Astrocyte (in vitro differentiated cells and primary cell): ENCODE measurements at places on chromosomes 3 and 15. TPM values are rescaled to one million over a fixed set of nuclear protein-coding genes. Genes with fewer than 3 reads are reported as not detected.

GRCh38 chr15:58490086-58490887 is 58.5 kb downstream of the LIPC start:
- DNase-seq, result no peak
- H3K27ac ChIP-seq, result no peak overlapping the region
- H3K4me1 ChIP-seq, result no peaks in the 10 kb centered on the region

DNA sequence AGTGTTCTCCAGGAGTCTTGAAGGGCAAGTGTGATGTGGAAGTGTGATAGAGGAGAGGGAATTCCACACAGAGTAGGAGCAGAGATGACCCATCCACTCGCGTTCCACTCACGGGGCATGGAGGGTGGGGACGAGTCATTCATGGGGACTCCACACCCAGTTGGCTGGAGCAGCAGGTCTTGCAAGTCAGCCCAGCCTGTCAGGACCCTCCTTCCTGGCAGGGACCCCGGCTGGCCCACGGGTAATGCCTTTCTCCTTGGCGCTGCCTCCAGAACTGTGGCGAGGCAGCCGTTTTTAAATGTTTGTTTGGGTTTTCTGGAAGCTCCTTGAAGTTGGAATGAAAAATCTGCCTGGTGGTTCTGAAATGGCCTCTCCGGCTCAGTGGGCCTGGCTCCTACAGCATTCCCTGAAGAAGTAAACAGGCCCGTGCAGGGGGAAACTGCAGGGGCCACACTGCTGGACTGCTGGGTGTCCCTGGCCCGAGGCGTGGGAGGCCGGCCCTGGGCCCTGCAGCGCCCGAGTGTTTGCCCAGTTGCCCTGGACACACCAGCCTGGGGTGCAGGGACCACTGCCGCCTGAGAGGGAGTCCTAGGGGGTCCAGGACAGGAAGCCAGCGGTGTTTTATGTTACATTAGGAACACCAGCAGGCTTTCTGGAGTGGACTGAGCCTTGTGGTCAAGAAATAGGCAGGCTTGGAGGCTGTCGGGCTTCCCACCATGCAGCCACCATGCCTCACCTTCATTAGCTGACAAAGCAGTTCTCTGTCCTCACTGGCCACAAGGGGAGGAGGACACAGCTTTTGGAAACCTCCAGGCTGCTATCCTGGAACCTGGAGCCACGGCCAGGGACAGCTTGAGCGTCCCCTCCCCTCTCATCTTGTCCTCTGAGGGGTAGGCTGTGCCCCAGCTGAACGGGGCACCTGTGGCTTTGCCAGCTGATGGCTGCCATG is 61.3 kb downstream of the CEMIP start:
- H3K4me3 ChIP-seq, result no peak overlapping the region
- peaks cover 6% of the 10 kb centered on the region for H3K27me3 ChIP-seq
- DNase-seq, result no peak
- no peaks in the 10 kb centered on the region for H3K36me3 ChIP-seq
- H3K27ac ChIP-seq, result no peak overlapping the region

- H3K27ac ChIP-seq, result no peak overlapping the region
- H3K36me3 ChIP-seq, result no peaks in the 10 kb centered on the region
- no peak for DNase-seq
- H3K4me3 ChIP-seq, result no peak overlapping the region
Measured at GRCh38 chr3:12395349-12396012, 88.8 kb upstream of the TSEN2 start.

DNA sequence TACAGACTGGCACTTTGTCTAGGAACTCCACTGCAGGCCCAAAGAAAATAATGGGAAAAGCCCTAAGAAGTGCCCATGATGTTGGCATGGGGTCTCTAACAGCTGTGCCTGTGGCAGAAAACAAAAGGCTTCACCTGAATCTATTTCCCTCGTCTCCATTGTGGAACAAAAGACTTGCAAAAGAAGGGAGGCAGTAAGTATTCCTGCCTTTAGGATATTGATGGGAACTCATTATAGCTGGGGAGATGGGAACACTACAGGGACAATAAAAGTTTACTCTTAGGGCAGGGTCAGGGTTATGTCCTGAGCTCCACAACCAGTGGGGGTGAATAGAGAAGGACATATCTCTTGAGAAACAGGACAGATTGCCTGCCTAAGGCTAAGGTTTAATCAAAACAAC is 930.6 kb upstream of the EPHA6 start:
- no peaks in the 10 kb centered on the region for H3K36me3 ChIP-seq
- no peak overlapping the region for H3K27ac ChIP-seq
- H3K27me3 ChIP-seq, result no peaks in the 10 kb centered on the region
- no peak for DNase-seq
- no peak overlapping the region for H3K4me3 ChIP-seq

DNA sequence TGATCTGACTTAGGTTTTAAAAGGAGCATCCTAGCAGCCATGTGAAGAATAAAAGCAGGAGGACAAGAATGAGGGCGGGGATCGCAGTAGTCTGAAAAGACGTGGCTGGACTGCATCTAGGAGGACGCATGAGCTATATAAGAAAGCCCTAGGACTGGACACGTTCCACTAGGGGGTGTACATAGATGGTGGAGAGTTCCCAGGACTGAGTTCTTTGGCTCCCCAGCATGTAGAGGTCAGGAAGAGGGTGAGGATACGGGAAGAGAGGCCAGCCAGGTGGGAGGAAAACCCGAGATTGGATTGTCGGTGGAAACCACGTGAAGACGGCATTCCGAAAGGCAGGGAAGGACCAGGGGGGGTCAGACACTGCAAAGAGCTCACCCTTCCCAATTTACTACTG is 64.2 kb upstream of the CFAP161 start:
- no peak overlapping the region for H3K4me3 ChIP-seq
- H3K36me3 ChIP-seq, result no peaks in the 10 kb centered on the region
- H3K4me1 ChIP-seq, result peaks cover 4% of the 10 kb centered on the region
- no peak overlapping the region for H3K27ac ChIP-seq
- DNase-seq, result no peak

GRCh38 chr3:104731074-104731473 is 635.6 kb upstream of the ALCAM start:
- no peaks in the 10 kb centered on the region for H3K4me1 ChIP-seq
- no peak for DNase-seq
- no peak overlapping the region for H3K27ac ChIP-seq
- H3K4me3 ChIP-seq, result no peak overlapping the region
- no peaks in the 10 kb centered on the region for H3K36me3 ChIP-seq
- no peaks in the 10 kb centered on the region for H3K27me3 ChIP-seq

DNA sequence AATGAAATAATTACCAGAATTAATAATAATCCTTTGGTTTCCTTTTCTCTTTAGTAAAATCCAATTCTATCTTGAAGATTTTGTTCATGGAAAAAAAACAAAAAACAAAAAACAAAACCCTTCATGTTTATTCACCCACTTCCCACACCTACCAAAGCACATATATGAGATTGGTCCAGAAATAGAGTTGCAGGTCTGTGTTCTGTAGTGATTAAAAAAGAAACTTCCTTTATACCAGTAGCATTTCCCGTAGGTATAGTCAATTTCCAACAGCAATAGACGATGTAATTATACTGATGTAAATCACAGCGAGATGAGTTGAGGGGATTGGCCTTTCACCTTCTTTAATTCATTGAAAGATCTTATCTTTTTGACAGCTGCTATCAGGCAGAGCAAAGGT is 194.6 kb downstream of the SOX2 start:
- peaks cover 3% of the 10 kb centered on the region for H3K4me1 ChIP-seq
- no peak overlapping the region for H3K4me3 ChIP-seq
- H3K27me3 ChIP-seq, result no peaks in the 10 kb centered on the region
- H3K36me3 ChIP-seq, result no peaks in the 10 kb centered on the region
- no peak for DNase-seq

- peaks cover 60% of the 10 kb centered on the region for H3K4me1 ChIP-seq
- no peaks in the 10 kb centered on the region for H3K27me3 ChIP-seq
- H3K4me3 ChIP-seq, result no peak overlapping the region
- no peak for DNase-seq
Measured at GRCh38 chr3:66427951-66428474, 72.8 kb downstream of the LRIG1 start.

GRCh38 chr15:39640665-39641064 is 59.8 kb downstream of the THBS1 start:
- peaks cover 17% of the 10 kb centered on the region for H3K4me1 ChIP-seq
- DNase-seq, result no peak
- H3K27me3 ChIP-seq, result no peaks in the 10 kb centered on the region
- no peaks in the 10 kb centered on the region for H3K36me3 ChIP-seq

GRCh38 chr3:150826466-150827282 is 63.7 kb upstream of the SIAH2 start:
- H3K4me3 ChIP-seq, result no peak overlapping the region
- no peak overlapping the region for H3K27ac ChIP-seq
- H3K4me1 ChIP-seq, result no peaks in the 10 kb centered on the region
- no peaks in the 10 kb centered on the region for H3K36me3 ChIP-seq
- DNase-seq, result no peak
- peaks cover 6% of the 10 kb centered on the region for H3K27me3 ChIP-seq

DNA sequence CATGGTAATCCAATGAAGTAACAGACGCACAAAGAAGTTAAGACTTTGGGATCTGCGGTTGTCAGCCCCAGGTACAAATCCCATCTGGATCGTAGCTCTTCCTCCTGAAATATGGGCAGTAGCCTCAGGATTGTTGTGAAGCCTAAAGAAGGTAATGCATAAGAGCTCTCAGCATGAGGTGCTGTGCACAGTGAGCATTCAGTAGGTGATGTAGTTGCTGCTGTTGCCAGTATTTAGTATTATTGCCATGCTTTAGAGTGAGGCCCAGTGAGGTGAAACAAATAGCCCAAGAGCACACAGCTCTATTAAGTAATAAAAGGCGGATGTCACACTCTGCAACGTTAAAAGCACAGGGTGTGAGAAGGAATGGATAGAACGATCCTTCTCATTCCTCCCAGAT is 225.7 kb downstream of the GABRG3 start:
- no peak for DNase-seq
- no peaks in the 10 kb centered on the region for H3K27me3 ChIP-seq
- no peak overlapping the region for H3K4me3 ChIP-seq
- no peak overlapping the region for H3K27ac ChIP-seq
- no peaks in the 10 kb centered on the region for H3K36me3 ChIP-seq

- DNase-seq, result peak; percentile 72
- H3K4me3 ChIP-seq, result peak overlapping the region; percentile 74
Measured at GRCh38 chr3:169241630-169241990, 421.9 kb downstream of the MECOM start.

DNA sequence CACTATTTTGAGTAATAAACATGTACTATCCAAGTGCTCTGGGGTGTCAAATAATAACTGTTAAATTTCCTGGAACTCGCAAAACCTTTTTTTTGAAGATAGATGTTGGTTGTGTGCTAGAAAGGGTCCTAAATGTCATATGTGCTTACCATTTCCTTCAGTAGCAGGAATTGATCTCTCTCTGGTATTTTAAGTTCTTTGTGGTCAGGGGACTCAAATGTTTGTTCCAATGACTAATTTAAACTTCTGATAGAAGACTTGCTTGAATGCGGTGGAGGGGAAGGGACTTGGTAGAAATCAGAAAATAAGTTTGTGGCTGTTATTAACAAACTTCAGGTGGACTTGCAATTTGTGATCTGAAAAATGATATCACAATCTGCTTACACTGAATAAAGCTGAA is 26.8 kb downstream of the ARIH2 start:
- H3K4me1 ChIP-seq, result no peaks in the 10 kb centered on the region
- no peaks in the 10 kb centered on the region for H3K27me3 ChIP-seq
- no peak for DNase-seq
- H3K4me3 ChIP-seq, result no peak overlapping the region
- H3K36me3 ChIP-seq, result no peaks in the 10 kb centered on the region
- H3K27ac ChIP-seq, result no peak overlapping the region

- no peaks in the 10 kb centered on the region for H3K36me3 ChIP-seq
- no peaks in the 10 kb centered on the region for H3K27me3 ChIP-seq
Measured at GRCh38 chr15:51846066-51846462, 16.6 kb downstream of the TMOD3 start.

GRCh38 chr3:20405744-20406143 is 219.7 kb upstream of the SGO1 start:
- H3K27ac ChIP-seq, result no peak overlapping the region
- H3K4me3 ChIP-seq, result no peak overlapping the region
- no peaks in the 10 kb centered on the region for H3K27me3 ChIP-seq
- H3K4me1 ChIP-seq, result peaks cover 11% of the 10 kb centered on the region
- DNase-seq, result peak; percentile 58
- no peaks in the 10 kb centered on the region for H3K36me3 ChIP-seq

- H3K36me3 ChIP-seq, result peaks cover 33% of the 10 kb centered on the region
- no peak overlapping the region for H3K27ac ChIP-seq
- H3K4me1 ChIP-seq, result no peaks in the 10 kb centered on the region
Measured at GRCh38 chr3:11820531-11821041, 26.1 kb downstream of the TAMM41 start.

- no peaks in the 10 kb centered on the region for H3K27me3 ChIP-seq
- peaks cover 16% of the 10 kb centered on the region for H3K4me1 ChIP-seq
- H3K4me3 ChIP-seq, result no peak overlapping the region
- H3K36me3 ChIP-seq, result peaks cover 26% of the 10 kb centered on the region
- DNase-seq, result no peak
Measured at GRCh38 chr15:75371486-75371885, 3.1 kb upstream of the MAN2C1 start.

DNA sequence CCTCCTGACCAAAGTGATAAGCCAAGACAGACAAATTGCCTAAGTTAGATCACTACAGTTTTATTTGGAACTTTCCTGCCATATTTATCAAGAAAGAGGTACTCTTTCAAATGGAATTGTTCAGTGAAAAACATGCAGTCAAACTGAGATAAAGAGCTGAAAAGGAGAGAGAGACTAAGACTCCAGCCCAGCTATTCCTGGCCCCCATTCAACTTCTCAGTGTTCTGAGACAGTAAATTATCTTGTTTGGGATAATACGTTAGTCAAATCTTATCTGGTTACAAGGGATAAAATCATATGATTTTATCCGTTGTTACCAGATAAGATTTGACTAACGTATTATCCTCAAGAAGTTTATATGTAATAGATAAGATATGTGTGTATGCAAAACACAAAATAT is 67.6 kb upstream of the CMC1 start:
- no peaks in the 10 kb centered on the region for H3K27me3 ChIP-seq
- no peak for DNase-seq
- H3K4me1 ChIP-seq, result no peaks in the 10 kb centered on the region
- no peak overlapping the region for H3K4me3 ChIP-seq
- H3K27ac ChIP-seq, result no peak overlapping the region

DNA sequence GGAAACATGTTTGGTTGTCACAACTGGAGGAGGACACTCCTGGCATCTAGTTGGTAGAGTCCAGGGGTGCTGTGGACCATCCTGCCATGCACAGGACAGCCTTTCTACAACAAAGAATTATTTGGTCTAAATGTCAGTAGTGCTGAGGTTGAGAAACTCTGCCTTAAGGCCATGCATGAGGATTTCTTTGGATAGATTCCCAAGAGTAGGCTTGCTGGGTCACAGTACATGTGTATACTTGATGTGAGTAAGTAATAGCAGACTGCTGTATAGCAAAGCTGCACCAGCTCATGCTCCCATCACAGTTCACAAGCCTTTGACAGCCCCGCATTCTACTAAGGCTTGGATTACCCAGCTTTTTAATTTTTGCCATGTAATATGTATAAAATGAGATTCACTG is 151.3 kb downstream of the MFSD1 start:
- H3K4me1 ChIP-seq, result no peaks in the 10 kb centered on the region
- H3K4me3 ChIP-seq, result no peak overlapping the region
- no peaks in the 10 kb centered on the region for H3K36me3 ChIP-seq
- H3K27me3 ChIP-seq, result no peaks in the 10 kb centered on the region
- no peak overlapping the region for H3K27ac ChIP-seq
- DNase-seq, result no peak

TNNC1 gene
- total RNA-seq, result 5.4 and 12.4 TPM in 2 replicates

UBE2E2 gene
- 89.8 and 110 TPM in 2 replicates for total RNA-seq

ANKUB1 gene
- not detected in 2 replicates for total RNA-seq

PAQR9 gene
- 0.22 and 0.23 TPM in 2 replicates for total RNA-seq

GJD2 gene
- total RNA-seq, result 0.48 and 1.00 TPM in 2 replicates

TGM5 gene
- 0.16 TPM in 1 of 2 replicates, not detected in the other for total RNA-seq

CTXN2 gene
- not detected in 2 replicates for total RNA-seq

MINDY2 gene
- 20.9 and 24.5 TPM in 2 replicates for total RNA-seq
